ENCODE measurements at places on chromosomes 16 and 17. TPM values are rescaled to one million over a fixed set of nuclear protein-coding genes. Genes with fewer than 3 reads are reported as not detected.

GRCh38 chr17:19298569-19299213 is 61.5 kb downstream of the EPN2 start:
- no peak for DNase-seq
- no peak overlapping the region for H3K4me3 ChIP-seq

Gene PARD6A
- 15.0 TPM for total RNA-seq

Gene DOC2A
- total RNA-seq = 0.50 TPM

DNA sequence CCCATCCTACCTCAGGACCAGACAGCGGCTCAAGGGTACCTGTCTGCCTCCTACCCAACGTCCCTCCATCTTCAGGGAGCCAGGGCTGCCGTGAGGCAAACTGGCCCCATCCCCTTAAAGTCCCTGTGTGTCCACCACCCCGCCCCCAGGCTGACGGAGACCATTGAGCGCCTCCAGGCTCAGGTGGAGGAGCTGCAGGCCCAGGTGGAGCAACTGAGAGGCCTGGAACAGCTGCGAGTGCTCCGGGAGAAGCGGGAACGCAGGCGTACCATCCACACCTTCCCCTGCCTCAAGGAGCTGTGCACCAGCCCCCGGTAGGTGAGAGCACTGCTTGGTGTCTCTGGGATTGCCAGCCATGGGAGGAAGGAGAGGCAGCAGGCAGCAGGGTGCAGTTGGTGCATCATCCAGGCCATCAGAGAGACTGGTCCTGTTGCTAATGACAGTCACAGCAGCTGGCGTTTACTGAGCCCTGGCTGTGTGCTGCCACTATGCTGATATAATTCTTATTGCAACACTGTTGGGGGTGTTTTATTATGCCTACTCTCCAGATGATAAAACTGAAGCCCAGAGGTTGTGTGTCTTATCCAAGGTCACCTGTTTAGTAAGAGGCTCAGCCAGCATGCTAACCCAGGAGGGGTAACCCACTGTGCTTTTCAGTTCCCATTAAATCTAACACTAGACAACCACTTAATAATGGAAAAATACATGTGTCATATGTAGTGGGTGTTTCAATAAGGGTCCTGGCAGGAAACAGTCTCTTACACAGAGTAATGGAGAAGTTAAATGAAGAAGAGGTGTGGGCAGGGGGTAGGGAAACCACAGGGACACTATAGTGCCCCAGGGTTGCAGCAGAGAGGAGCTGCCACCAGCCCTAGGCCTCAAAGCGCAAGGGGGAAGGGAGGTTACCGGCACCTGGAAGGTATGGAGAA is 10.3 kb upstream of the MRPL58 start:
- no peaks in the 10 kb centered on the region for H3K27me3 ChIP-seq
- no peaks in the 10 kb centered on the region for H3K4me1 ChIP-seq
- H3K36me3 ChIP-seq = peaks cover 67% of the 10 kb centered on the region
- DNase-seq = no peak

Gene CDRT4
- total RNA-seq = 1.6 TPM

- no peak overlapping the region for H3K4me3 ChIP-seq
- peaks cover 100% of the 10 kb centered on the region for H3K4me1 ChIP-seq
- H3K27ac ChIP-seq = peak overlapping the region; percentile 29
Observed at GRCh38 chr16:3873482-3874173, 6.9 kb downstream of the CREBBP start.
